Frontal cortex (tissue), 4 donors: ENCODE measurements at places on chromosomes 5 and 9.

DNA sequence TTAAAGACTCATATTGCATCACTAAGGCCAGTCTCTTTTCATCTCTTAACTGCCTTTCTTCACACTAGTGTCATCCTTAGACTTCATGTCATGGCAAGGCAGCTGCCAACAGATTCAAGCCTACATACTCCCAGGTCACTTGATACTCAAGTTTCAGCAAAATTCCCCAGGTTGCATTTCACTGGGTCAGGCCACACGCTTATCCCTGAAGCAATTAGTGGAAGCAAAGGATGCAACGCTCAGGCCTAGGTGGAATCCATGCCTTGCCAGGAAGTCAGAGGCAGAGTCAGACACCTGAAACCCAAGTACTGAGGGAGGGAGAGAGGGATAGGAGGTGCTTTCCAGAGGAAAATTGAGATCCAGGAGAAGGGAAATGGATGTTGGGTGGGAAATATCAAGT is 28.9 kb downstream of the YIPF5 start:
- DNase-seq, result no peak

GRCh38 chr9:35606138-35606504 is 1.1 kb downstream of the TESK1 start:
- no peak for DNase-seq

GRCh38 chr9:79610791-79611614 is 39.2 kb downstream of the TLE4 start:
- DNase-seq, result no peak

- DNase-seq, result no peak
These were observed 6.5 kb downstream of the IL7R start for GRCh38 chr5:35863159-35863558.

- no peak for DNase-seq
These were observed 34.4 kb downstream of the TTLL11 start for GRCh38 chr9:122058709-122059108.

DNA sequence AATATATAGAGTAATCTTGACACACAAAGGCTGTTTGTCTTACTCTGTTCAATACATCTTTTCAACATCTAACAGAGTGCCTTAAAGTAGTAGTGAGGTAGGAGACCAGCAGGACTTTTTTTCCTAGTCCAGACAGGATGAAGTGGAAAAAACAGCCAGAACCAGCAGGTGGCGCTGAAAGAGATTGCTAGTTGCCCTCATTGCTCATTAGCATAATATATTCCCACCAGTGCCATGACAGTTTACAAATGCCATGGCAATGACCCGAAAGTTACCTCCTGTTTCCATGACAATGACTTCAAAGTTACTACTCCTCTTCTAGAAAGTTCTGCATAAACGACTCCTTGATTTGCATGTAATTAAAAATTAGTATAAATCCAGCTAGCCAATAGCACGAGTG is 387.4 kb downstream of the ACTL7B start:
- DNase-seq, result no peak

DNA sequence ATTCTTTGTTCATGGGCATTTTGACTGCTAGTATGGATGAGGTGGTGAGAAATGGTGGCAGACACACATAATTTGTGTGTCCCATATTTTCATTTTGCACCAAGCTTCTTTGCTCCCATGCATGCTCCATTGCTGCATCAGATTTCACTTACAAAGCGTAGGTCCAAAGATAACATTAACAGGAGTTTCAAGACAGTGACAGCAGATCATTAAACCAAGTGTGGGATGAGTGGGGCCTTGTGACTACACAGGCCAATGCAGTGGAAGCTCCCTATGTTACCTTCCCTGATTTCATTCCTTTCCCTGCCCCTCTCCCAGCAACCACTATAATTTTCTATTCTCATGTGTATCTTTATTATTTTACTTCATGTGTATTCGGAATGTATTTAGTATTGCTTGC is 142.0 kb downstream of the AOPEP start:
- no peak for DNase-seq

DNA sequence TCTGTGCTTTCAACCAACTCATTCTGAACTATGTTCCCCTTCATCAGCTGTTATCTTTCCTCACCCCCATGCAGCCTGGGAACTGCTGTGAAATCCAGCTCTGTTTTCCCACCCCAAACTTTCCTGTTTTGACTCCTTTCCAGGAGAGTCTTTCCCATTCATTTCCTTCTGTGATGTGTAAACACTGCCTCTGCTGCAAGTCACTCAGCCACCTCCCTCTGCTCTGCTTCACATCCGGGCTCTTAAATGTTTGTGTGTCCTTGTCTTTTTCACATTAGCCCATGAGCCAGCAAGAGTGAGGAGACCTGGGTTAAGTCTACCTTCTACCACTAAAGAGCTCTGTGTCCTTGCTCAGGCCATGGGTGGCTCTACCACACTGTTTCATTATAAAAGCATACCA is 137.5 kb downstream of the ICE1 start:
- no peak for DNase-seq

DNA sequence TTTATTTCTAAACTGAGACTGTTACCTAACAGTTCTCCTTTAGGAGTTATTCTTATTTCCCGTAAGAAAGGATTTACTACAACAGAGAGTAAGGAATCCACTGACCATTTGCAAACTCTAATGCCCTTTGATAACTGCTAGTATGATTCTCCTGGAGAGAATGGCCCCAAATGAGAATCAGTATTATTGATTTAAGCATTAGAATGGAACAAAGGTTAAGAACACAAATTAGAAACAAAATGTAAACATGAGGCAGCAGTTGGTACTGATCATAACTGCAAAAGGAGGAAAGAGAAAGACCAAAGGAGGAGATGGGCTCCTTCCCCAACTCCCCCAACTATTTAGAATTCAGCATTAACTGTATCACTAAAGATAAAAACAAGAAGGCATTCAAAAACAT is 30.7 kb downstream of the PSIP1 start:
- DNase-seq, result no peak

DNA sequence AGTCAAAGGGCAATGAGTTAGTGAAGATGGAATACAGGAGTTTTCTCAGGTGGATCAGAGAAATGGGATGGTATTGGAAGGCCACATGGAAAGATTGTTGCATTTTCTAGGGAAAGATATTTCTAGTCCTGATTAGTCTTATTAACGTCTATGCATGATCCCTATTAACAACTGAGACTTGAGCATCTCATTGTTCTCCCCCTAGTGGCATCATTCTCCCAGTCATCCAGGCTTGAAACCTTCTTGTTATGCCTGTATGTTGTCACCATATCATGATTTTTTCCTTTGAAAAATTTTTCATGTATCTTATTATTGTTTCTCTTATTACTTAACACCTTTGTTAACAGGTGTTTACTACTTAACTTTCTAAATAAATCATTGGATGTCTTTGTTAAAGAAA is 34.4 kb downstream of the KIF2A start:
- no peak for DNase-seq

DNA sequence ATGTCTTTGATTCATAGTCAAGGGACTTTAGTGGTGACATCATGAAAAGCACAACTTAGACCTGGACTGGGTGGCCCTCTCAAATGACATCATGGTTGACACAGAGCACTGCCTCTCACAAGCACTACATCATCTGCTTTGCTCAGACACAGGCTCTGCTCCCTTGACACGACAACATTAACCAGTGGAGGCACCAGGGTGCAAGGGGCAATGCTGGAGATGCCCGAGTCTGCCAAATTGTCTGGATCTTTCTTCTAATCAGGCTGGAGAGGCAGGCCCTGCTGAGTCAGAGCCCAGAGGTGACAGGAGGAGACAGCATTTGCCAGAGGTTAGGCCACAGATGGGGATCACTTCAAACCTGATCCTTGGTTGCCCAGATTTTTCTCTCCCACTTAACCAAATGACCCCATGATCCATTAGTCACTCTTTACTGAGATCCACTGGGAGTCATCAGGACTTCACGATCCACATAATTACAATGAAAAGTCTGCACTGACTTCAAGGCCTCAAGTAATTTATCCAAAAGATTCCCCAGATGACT is 174.4 kb downstream of the SLIT3 start:
- no peak for DNase-seq

DNA sequence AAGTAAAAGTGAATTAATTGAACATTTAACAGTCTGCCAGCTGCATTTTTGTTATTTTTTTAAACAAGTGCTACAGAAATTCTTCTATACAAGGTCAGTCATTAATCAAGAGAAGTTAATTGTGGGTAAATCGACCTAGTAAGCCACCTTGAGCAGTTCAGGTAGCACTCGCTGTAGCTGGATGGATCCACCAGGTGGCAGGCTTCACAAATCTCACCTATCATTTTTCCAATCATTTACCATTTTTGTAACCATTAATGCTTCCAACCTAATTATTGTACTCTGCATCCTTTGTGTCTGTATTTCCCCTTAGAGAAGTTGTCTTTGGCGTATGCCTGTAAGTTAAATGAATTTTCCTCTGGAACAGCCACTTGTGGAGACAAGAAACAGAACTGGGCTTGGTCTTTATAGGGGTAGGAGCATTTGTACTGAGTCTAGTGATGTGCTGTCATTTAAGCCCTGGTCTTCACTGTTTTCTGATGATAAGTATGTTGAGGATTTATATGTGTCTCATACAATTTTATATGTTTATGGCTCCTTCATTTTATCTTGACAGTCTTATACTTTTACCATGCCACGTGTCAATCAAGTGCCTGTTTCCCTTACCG is 39.5 kb downstream of the CD180 start:
- DNase-seq, result no peak

GRCh38 chr5:108637134-108637533 is 110.6 kb upstream of the FER start:
- DNase-seq, result no peak

- DNase-seq, result no peak
These were observed 190.5 kb downstream of the PIK3R1 start for GRCh38 chr5:68405784-68406743.

GRCh38 chr5:55159763-55160492 is at the start of gene GPX8:
Gene GPX8 (plus strand): TSS chr5:55160171. CDS start chr5:55160193, 22 bp downstream.
- DNase-seq, result no peak

- no peak for DNase-seq
These were observed 437.0 kb downstream of the BNC2 start for GRCh38 chr9:16433494-16433893.

DNA sequence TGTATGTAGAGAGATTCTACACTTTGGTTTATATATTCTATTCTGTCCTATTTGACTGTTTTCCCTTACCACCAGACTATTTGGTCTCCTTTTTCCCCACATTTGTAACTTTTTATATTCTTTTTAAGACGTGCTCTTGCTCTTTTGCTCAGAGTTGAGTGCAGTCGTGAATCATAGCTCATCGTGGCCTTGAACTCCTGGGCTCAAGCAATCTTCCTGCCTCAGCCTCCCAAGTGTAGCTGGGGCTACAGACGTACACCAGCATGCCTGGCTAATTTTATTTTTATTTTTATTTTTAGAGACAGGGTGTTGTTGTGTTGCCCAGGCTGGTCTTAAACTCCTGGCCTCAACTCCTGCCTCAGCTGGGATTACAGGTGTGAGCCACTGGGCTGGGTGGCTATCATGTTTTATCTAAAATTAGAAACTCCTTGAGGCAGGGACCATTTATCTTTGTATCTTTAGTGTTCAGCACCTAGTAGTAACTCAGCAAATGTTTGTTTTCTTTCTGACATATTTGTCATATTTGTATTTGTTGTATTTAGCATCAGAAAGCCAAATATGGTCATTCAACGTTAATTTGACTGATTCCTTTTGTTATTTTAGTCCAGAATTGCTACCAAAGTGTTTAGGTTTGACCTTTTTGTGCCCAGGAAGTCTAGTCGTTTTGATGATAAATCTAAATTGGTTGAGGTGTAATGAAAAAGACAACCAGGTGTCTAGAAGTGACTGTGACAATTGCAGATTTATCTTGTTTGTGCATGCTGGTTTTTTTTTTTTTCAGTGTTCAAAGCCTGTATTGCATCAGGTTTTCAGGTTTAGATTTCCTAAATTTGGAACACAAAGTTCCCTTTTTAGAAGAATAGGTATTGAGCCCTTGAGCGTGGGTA is 44.3 kb downstream of the ERBIN start:
- DNase-seq, result no peak

DNA sequence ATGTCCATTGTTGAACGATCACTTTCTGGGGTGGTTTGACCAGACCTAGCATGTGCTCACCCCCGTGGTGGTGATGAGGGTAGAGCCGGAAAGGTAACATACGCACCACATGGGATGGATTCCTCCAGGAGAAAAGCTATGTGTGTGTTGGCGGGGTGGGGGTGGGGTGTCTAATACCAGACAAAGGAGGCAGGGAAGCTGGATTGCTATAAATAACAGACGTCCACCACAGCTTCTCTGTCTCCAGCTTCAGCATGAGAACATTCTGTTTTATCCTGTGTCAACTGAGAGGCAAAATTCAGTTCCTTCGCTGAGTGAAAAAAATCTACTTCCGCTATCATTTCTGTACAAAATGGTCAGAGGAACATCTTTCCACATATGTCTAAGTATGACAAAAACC is 151.0 kb downstream of the PCSK1 start:
- no peak for DNase-seq

- no peak for DNase-seq
These were observed 175.9 kb downstream of the RFK start for GRCh38 chr9:76218117-76218885.

GRCh38 chr5:22596404-22596970 is 256.7 kb downstream of the CDH12 start:
- no peak for DNase-seq

GRCh38 chr9:35945341-35946018 is 12.5 kb downstream of the OR2S2 start:
- peak; percentile 54 for DNase-seq

GRCh38 chr5:149935431-149935901 is 9.1 kb downstream of the PDE6A start:
- no peak for DNase-seq

DNA sequence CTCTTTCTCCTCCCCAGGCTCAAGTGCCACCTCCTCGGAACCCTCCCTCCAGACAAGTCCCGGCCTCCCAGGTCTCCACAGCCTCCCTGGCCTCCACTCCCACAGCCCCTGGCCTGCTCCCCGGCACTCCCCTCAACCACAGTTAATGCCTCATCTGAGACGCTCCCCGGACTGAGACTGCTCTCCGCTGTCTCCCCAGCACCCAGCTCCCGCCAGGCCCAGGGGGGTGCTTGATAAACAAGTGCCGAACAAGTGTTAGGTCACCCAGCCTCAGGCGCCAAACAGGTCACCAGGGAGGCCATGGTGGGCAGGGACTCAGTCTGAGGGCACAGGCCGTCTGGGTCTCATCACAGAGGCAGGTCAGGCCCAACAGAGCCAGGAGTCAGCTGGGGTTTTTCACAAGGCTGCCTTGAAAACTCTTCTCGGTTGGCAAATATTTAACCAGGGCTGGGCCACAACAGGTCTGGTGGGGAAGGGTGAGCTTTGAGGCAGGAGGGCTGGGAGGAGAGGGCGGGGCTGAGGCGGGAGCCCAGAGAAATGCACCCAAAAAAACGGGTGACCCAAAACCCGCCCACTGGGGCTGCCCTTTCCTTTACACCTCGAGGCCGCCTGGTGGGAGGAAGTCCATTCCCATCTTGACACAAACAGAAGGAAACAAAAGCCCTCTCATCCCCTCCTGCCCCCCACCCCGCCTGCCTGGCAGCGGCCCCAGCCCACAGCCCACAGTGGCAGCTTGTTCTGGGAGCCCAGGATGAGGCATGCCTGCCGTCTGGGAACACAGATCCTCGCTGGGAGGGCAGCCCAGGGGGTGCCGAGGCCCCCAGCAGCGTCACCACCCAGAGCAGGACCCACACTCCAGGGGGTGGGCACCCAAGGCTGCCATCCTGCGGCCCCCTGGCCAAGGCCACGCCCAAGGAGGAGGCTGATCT is 66.6 kb upstream of the STXBP1 start:
- peak; percentile 77 for DNase-seq
